ENCODE measurements at places on chromosomes 13 and 19. TPM values are rescaled to one million over a fixed set of nuclear protein-coding genes. Genes with fewer than 3 reads are reported as not detected.

GRCh38 chr13:112708560-112709240 is 18.9 kb downstream of the ATP11A start:
- no peak for DNase-seq

DNA sequence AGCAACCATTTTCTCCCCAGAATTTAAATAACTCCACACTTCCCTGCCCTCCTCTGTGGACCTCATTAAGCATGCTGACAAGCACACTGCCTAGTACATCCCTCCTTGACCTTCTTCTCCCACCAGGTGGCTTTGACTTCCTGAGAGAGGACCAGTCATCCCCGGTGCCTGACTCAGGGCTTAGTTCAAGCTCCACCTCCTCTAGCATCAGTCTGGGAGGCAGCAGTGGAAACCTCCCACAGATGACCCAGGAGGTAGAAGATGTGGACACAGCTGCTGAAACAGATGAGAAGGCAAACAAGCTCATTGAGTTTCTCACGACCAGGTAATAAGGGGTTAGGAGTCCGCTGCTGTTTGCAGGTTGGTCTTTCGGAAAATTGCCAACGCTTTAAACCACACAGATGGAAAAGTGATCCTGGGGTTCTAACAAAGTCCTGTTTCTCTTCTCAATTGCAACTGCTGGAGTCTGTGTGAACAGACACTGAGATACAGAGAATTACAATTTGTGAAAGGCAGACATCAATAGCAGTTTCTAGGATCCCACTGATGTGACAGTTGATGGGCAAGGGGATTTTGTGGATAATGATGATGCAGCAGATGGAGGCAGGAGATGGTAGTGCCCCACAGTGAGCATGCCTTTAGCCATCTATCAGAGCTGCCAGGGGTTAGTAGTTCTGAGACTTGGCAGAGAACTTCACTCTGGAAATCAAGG is 86.7 kb downstream of the ZAR1L start:
- no peak for DNase-seq

GRCh38 chr19:14916848-14917247 is 24.4 kb upstream of the OR7C2 start:
- DNase-seq: no peak

SCEL gene
- total RNA-seq: not detected

DNA sequence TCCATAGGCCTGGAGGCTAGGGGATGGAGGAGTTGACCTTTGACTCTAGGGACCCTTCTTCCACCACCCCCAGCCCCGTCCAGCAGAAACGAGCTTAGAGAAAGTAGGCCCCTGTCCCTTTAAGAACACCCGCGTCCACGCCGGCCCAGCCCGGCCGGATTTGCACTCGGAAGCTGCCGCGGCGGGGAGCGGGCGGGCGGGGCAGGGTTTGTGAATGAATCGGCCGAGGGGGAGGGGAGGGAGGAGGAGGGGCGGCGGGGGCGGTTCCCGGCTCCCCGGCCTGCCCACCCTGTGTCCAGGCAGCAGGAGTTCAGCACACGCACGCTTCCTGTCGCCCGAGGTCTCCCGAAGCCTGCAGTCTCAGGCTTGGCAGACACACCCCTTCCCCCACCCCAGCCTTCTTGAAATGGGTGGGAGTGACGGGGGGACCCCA is 1.5 kb downstream of the UNC13A start:
- no peak for DNase-seq

GRCh38 chr19:39864118-39864517 is 17.9 kb upstream of the FBL start:
- DNase-seq: no peak

DNA sequence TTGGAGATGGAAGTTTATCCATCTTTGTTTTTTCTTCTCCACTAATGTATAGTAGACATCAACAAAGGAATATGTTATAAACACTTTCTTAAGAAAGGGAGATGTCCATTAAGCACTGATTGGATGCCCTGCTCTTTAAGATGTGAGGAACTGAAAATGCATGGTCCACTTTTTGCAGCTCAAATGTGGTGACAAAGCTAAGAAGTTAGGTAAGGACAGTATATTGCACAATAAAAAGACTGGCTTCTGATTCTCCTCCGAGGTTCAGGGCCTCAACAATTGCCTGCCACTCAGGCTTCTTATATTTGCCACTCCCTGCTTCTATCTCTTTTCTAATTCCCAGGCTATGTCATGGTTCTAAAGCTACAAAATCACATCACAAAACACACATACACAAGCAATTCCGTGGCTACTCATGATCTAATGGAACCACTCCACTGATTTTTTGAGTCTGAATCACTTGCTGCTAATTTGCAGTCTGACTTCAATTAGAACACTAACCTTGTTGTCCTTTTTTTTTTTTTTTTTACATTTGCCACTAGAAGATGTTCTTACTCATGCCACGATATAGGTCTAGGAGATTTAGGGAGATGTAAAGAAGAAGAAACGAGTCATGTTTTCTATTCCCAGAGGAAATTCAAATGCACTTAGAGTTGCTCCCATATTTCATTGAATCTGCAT is 29.6 kb upstream of the TNFSF11 start:
- no peak for DNase-seq

DNA sequence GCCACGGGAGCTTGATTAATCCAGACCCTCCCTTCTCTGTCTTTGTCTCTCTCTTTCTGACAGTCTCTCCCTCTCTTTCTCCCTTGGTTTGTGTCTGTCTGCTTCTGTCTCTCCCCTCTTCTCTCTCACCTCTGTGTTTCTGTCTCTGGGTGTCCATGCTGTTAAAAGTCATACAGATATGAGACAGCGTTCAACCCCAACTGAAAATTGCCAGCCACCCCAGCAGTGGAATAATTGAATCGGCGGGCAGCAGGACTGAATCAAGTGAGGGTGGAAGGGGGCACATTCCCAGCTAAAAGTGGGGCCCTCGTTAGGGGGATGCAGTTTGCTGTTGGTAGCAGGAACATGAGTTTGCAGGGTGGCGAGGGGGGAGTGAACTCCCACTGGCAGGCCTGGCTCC is 43.7 kb downstream of the TINCR start:
- no peak for DNase-seq

GRCh38 chr13:53104136-53104535 is 75.5 kb downstream of the OLFM4 start:
- no peak for DNase-seq

DNA sequence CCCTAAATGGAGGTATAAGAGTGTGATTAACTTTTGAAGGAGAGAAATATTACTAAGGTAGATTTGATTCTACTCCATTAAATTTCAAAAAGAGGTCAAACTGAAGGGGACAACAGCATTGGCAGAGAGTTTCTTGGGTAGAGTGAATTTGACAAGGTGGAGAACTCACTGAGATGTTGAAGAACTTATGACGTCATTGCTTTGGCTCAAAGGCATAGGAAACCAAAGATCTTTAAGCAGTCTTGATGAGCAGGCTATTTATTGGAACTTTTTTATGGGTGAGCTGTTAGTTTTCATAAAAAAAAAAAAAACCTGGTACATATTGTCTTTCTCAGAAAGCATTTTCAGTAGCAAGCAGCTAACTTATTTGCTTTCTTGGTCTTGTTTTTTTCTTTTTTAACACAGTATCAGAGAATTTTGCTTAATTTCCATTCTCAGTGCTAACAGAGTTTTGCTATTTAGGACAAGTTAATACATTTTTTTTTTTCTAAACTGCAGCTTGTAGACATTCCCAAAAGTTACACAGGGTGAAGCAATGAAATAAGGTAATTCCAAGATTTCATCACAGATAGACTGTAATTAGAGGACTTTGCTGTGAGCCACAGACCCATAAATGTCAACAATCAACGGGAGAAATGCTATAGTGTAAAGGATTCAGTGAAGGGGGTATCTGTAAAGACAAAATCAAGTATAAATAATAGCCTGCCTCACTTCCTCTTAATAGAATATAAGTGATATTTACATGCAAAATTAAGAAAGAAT is 412.2 kb upstream of the KLHL1 start:
- DNase-seq: no peak

DNA sequence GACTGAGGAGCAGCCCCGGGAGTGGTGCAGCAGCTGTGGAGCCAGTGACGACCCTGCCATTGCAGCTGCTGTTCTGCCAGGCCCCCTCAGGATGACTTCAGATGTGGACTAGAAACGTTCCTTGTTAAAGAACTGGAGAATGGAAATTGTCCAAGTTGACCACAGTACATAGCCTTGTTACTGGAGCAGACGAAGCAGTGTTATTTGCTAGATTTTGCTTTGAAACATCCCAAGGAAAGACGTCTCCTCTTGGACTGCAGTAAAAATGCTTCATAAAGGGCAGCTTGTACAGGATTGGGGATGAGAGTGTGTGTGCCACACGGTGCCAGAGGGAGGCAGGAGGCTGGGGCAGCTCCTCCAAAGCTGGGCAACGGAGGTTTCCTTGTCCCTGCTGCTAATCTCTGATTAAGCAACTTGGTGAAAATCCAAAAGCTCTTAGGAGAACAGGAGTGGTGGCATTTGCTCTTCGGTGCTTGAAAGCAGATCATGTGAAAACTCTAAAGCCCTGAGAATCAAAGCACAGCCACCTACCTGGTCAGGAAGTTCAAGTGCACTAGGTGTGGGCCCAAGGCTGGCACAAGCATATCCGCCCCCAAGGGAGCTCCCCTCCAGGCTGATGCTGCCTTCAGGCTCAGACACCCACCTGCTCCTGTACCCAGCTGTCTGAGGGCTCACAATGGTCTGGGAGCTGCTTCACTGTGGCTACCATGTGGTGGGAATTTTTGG is 34.5 kb downstream of the SHISA2 start:
- DNase-seq: no peak

ARHGEF7 gene
- total RNA-seq: 72.3 TPM

DNA sequence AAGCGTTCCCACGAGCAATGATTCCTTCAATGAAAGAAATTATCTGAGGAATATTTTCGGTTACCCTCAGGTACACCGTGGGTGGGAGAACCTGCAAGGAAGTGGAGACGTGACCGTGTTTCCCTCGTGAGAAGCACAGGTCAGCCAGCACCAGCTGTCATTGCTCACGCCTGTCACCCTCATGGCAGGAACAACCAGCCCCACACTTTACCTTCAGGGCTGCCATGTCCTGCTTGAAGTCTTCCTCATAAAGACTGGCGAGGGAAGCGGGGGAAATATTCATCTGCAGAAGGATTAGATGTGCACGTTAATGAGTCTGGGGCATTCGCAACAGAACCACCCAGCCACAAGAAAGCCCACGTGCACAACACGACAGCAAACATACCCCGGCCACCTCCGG is 18.2 kb downstream of the CARS2 start:
- DNase-seq: no peak

FOSB gene
- 11.3 TPM for total RNA-seq

GRCh38 chr19:44943801-44944249 is 1.8 kb downstream of the APOC4 start:
- DNase-seq: no peak

DIRAS1 gene
- total RNA-seq: 0.16 TPM

PPM1N gene
- 1.3 TPM for total RNA-seq

NTF4 gene
- not detected for total RNA-seq

DNA sequence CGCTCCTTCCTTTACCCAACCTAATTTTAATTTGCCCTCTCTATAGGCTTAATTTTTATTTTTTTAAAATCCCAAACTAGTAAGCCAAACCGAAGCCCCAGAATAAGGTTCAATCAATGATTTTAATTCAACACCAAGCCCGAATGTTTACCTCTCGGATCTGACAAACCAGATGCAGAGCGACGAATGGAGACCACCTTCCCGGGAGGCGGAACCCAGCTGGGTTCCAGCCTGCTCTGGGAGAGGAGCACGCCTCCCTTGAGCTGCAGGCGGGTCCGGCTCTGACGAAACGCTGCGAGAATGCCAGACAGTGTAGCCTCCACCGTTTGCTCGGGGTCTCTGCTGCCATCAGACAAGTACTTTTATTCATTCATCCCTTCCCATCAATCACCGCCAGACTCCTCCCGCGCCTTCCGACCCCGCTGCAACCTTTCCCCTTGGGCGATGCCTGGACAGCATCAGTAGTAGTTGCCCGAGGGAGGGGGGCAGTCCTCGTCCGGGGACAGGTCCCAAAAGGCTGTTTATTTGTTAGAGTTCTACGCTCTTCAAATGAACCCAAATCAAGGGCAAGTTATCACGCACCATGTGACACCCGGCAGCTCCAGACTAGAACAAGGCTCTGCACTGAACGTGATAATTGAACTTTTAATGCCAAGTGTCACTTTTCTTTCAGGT is 752 bp upstream of the EDNRB start:
- peak; percentile 54 for DNase-seq

VSIG10L gene
- 7.2 TPM for total RNA-seq

ZNF865 gene
- total RNA-seq: 12.2 TPM

ZNF837 gene
- 1.1 TPM for total RNA-seq

SLC6A16 gene
- 1.3 TPM for total RNA-seq

GRCh38 chr13:23959231-23959862 is 62.0 kb upstream of the C1QTNF9B start:
- DNase-seq: no peak

DNA sequence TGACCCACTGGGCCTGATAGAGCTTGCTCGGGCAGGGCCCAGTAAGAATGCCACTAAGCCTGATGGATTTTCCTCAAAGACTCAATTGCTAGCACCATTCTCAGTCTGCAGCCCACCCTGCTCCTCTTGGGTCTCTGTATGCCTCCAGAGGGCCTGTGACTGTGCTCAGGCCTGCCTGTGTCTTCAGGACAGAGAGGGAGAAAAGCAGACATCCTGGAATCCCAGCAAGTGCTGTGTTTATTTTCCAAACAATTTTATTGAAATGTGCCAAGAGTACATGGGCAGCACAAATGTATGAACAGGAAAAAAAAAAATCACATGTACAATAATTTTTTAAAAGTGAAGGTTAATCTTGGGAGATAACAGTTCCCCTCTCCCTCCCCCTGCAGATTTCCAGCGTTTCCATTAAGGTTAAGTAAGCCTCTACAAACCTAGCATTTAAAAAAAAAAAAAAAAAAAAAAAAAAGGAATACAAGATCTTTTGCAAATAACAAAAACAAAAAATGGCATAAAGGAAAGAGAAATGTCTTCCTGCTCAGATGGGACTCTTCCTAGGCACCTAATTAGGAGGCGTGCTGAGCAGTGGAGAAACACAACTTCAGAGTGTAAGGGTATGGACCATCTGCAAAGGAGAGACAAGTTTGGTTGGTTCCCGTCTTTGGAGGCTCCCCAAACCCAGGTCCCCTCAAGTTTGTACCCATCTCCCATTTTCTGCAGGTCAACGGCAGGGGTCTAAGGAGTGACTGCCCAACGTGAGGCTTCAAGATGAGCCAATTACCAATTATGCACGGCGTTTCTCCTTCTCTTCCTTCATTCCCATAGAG is 4.8 kb upstream of the ECH1 start:
- no peak for DNase-seq

DNA sequence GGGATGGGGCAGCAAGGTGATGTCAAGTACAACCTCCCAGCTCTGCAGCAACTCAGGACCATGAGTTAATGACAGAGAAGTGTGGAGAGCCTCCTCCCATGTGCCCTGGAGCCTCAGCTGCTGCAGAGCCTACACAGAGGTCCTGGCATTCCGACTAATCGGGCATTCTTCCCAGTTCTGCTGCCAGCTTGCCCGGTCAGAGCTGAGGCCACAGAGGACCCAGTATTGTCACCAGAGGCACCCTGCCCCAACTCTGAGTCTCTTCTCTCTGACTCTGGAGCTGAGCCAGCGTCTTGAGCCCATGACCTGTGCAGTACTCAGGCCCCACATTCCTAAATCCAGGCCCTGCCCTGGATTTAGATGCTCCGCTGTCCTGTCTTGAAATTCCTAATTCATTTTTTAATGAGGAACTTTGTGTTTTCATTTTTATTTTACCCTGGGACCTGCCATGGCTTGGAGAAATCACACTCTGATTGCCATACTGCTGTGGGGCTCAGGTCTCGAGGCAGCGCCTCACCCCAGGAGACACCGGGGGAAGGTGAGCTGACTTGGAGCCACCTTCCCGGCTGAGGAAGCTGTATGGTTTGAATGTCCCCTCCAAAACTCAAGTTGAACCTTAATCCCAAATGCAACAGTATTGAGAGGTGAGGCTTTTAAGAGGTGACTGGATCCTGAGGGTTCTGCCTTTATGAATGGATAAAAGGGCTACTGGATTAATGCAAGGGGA is 144.9 kb upstream of the ZNF507 start:
- no peak for DNase-seq

Data from activated CD4-positive, alpha-beta T cell treated with anti-CD3 and anti-CD28 coated beads, Interleukin-2, amount 10 ng/mL, durations not matched to agents 24 days and 14 days (primary cell).